Activated CD8-positive, alpha-beta T cell treated with anti-CD3 and anti-CD28 coated beads for 36 hours (primary cell): ENCODE measurements at places on chromosomes 16 and 17. TPM values are rescaled to one million over a fixed set of nuclear protein-coding genes. Genes with fewer than 3 reads are reported as not detected.

Gene LRRC36
- total RNA-seq = 0.81 TPM

Gene SULT1A4
- 1.6 TPM for total RNA-seq

Gene TBC1D3
- not detected for total RNA-seq

Gene KRT27
- total RNA-seq = not detected

Gene ZNF469
- total RNA-seq = 0.45 TPM

Gene VMO1
- total RNA-seq = not detected

Gene TEKT5
- 0.43 TPM for total RNA-seq

Gene POLR3K
- total RNA-seq = 51.3 TPM

Gene CRLF3
- total RNA-seq = 40.3 TPM

Gene GLTPD2
- not detected for total RNA-seq

Gene TBC1D3D
- 0.29 TPM for total RNA-seq

Gene BCL6B
- 2.4 TPM for total RNA-seq
